NK-92 treated with Interleukin-12 subunit alpha and Interleukin-12 subunit beta, amount 100 ng/mL, for 24 hours (cell line): ENCODE measurements at places on chromosomes 12 and 14.

- DNase-seq, result no peak
Measured at GRCh38 chr12:113476176-113476986, 4.7 kb upstream of the LHX5 start.

- no peak for DNase-seq
Measured at GRCh38 chr14:65650826-65651225, 238.3 kb downstream of the FUT8 start.

GRCh38 chr12:5000204-5000603 lies 43.5 kb upstream of the KCNA5 start:
- no peak for DNase-seq

GRCh38 chr14:103052407-103052806 lies 4.9 kb downstream of the CDC42BPB start:
- no peak for DNase-seq

GRCh38 chr14:29444805-29445204 lies 482.8 kb downstream of the PRKD1 start:
- no peak for DNase-seq

DNA sequence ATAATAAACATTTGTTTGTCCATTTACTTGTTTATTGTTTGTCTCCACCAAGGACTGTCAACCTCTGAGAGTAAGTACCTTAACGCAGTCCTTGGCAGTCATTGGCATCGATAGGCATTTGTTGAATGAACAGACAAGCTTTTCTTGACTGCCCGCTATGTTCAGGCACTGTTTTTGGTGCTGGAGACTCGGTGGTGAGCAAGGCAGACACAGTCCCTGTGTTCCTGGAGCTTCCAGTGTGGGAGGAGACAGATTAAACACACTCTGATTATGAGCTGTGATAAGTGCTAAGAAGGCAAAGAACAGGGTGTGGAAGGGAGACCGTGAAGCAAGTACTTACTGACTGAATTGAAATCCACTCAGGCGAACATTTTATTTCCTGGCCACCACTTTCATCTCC lies 1.2 kb downstream of the ATP6V0A2 start:
- no peak for DNase-seq

GRCh38 chr12:85552461-85552860 lies 272.4 kb downstream of the ALX1 start:
- no peak for DNase-seq

GRCh38 chr14:50028458-50028857 lies 87.9 kb downstream of the VCPKMT start:
- DNase-seq, result no peak

DNA sequence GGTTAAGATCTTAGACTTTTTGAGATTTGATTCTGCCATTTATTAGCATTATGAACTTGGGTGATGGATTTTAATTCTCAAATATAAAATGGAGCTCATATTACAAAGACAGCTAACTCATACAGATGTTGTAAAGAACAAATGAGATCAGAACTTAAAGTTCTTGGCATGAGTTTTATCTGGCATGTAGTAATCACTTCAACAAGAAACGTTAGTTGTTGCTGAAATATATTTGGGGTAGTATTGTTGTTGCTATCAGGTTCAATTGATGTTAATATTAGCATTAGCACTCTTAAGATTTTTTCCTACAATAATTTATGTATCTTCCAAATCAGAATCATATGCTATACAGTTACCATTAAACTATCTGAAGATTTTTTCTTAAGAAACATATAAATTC lies 71.0 kb downstream of the SLC6A15 start:
- no peak for DNase-seq
